ENCODE measurements at places on chromosomes 6 and 20. TPM values are rescaled to one million over a fixed set of nuclear protein-coding genes. Genes with fewer than 3 reads are reported as not detected.

GRCh38 chr6:27178860-27179259, 68.6 kb upstream of the PRSS16 start:
- no peak overlapping the region for H3K4me3 ChIP-seq
- no peaks in the 10 kb centered on the region for H3K36me3 ChIP-seq
- no peaks in the 10 kb centered on the region for H3K4me1 ChIP-seq
- no peak for DNase-seq
- no peaks in the 10 kb centered on the region for H3K27me3 ChIP-seq

DNA sequence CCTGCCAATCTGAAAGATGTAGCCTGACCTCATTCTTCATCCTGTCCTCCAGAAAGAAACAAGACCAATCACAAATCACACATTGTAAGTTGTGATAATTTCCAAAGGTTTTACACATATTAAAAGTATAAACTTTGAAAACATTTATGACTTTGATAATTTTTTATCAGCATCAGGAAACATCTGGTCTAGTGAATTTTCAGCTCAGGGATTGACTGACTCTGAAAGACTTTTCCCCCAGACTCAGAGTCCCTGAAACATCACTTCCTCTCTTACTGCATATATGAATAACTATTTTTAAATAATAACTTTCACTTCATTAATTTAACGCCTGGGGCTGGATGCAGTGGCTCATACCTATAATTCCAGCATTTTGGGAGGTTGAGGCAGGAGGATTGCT, 48.5 kb upstream of the SSTR4 start:
- no peaks in the 10 kb centered on the region for H3K4me1 ChIP-seq
- no peak overlapping the region for H3K27ac ChIP-seq

DNA sequence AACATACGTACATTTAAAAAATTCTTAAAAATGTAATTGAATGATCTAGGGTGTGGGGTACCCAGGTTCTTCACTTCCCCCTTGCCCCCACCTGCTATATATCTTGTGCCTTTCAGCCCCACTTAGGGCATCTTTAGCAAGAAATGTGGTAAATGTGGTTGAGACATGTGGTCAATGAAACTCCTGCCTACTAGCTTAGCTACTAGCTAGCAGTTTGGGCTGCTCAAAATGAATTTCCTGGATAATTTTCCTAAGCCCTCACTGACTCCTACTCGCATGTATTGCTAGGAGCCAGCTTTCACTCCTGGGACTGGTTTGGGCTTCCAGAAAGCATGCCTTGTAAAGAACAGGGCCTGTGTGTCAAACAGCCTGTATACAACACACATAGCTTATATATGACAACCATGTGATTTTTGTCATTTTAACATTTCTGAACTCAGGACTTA, 257.3 kb downstream of the ATXN1 start:
- H3K27ac ChIP-seq, result peak overlapping the region; percentile 70
- peaks cover 50% of the 10 kb centered on the region for H3K4me1 ChIP-seq
- DNase-seq, result peak; percentile 92
- H3K36me3 ChIP-seq, result no peaks in the 10 kb centered on the region
- no peaks in the 10 kb centered on the region for H3K27me3 ChIP-seq

DNA sequence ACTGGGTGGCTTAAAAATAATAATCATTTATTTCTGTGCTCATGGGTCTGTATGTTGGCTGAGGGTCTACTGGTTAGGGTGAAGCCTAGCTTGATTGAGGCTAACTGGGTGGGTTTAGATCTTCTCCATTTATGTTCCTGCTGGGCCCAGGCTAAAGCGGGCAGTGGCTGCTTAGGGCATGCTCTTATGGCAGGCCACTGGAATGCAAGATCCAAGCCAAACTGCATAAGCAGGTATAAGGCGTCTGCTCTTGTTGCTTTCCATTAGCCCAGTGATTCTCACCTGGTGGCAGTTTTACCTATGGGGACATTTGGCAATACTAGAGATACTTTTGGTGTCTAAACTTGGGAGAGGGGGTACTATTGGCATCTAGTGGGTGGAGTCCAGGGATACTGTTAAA, 44.5 kb downstream of the QKI start:
- peak overlapping the region; percentile 81 for H3K27ac ChIP-seq
- H3K27me3 ChIP-seq, result no peaks in the 10 kb centered on the region
- H3K36me3 ChIP-seq, result peaks cover 1% of the 10 kb centered on the region
- H3K4me1 ChIP-seq, result peaks cover 25% of the 10 kb centered on the region

GRCh38 chr6:41683273-41683522, 44.9 kb downstream of the MDFI start:
- DNase-seq, result no peak
- peaks cover 9% of the 10 kb centered on the region for H3K36me3 ChIP-seq
- H3K27ac ChIP-seq, result no peak overlapping the region
- no peaks in the 10 kb centered on the region for H3K27me3 ChIP-seq
- no peak overlapping the region for H3K4me3 ChIP-seq
- no peaks in the 10 kb centered on the region for H3K4me1 ChIP-seq

The PRRT1 gene
- 0.15 TPM for total RNA-seq

GRCh38 chr20:10398834-10399369, 35.1 kb downstream of the MKKS start:
- no peak for DNase-seq
- H3K27ac ChIP-seq, result no peak overlapping the region
- peaks cover 9% of the 10 kb centered on the region for H3K4me1 ChIP-seq
- H3K4me3 ChIP-seq, result no peak overlapping the region

GRCh38 chr6:57434944-57435343, 117.5 kb downstream of the PRIM2 start:
- H3K4me1 ChIP-seq, result peaks cover 6% of the 10 kb centered on the region
- no peaks in the 10 kb centered on the region for H3K27me3 ChIP-seq
- H3K36me3 ChIP-seq, result no peaks in the 10 kb centered on the region
- DNase-seq, result no peak
- H3K4me3 ChIP-seq, result no peak overlapping the region
- no peak overlapping the region for H3K27ac ChIP-seq

DNA sequence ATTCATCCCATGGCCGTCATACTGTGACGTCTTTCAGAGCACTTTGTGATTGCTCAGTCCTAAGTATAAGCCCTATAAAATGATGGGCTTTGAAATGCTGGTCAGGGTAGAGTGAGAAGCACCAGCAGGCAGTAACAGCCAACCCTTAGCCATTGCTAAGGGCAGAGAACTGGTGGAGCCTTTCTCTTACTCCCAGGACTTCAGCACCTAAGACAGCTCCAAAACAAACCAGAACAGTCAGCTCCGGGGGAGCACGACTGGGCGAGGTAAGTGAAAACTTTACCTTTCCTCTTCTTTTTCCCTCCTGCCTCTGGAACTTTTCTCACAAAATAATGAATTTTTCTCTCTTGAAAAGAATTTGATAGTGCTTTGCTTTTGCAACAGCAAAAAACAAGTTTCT, at the start of gene VIP:
TSS of gene VIP (plus strand) at position 104 of the 400 bp plus-strand sequence. CDS start 1,381 bp downstream, outside the sequence.
- H3K27ac ChIP-seq, result no peak within 1 kb of the TSS
- H3K27me3 ChIP-seq, result no peaks in the 10 kb centered on the region

The SCGN gene
- total RNA-seq, result not detected

DNA sequence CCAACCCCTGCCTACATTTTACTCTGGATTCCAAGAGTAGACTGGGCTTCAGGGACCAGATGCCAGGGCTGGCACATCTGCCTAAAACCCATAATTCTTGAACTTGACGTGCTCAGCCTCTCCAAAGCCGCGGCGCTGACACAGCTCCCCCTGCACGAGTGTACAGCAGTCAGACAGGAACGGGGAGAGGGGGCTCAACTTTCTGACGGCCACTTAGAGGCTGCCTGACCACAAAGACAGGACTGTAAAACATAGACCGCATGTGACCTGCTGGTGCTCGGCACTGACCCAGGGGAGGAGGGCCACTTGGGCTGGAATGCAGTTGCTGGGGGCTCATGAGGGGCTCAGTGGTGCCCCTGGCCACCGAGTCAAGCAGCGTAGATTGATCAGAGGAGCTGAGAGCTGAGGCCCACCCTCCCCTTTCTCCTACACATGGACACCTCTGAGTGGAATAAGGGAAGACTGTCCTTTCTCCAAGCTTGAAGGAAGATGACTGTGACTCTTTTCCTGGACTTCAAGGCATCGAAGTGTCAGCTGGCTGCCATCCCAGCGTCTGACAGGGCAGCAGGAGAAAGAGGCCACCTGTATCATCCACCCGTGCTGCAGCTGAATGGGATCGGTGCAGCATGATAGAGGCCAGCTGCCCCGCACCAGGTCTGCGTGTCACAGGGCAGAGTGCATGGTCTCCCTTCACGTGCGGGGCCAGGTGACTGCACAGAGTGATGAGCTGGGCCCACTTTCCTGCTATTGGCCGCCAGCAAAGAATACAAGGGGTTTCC, 171.3 kb upstream of the AGPAT4 start:
- H3K27me3 ChIP-seq, result 0 out of 2 replicates have a peak, but pooled peaks cover 3% of the 10 kb centered on the region
- DNase-seq, result no peak
- H3K4me3 ChIP-seq, result no peak overlapping the region
- no peak overlapping the region for H3K27ac ChIP-seq
- H3K4me1 ChIP-seq, result no peaks in the 10 kb centered on the region

The MBOAT1 gene
- total RNA-seq, result 19.3 TPM

DNA sequence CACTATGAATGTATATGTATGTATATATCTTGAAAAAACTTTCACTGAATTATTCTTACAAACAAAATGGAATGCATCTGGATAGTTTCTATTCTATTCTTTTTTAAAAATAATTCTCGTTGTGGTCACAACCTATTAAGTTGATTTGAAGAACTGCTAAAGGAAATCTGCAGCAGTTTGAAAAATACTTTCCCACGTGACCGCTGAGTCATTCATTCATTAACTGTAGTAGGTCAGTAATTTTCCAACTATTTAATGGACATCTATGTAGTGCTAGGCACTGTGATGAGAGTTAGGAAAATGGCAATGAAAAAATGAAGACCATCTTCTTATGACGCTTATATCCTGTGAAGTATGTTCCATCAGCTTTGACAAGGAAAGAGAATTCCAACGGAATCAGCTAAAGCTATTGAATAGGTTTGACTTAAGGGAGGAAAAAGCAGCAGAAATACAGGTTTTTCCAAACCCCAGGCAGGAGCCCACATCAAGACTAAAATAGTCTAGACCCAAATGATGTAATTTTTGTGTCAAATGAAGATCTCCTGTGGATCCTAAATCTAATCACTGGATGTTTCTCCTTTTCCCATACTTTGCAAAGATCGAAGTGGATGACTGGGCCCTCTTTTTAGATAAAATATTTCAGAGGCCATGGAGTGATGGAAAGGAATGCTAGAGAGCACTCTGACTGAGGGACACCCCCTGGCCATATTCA, 4.1 kb upstream of the EFHC1 start:
- peaks cover 18% of the 10 kb centered on the region for H3K4me1 ChIP-seq
- no peak for DNase-seq
- no peaks in the 10 kb centered on the region for H3K36me3 ChIP-seq
- no peak overlapping the region for H3K4me3 ChIP-seq

DNA sequence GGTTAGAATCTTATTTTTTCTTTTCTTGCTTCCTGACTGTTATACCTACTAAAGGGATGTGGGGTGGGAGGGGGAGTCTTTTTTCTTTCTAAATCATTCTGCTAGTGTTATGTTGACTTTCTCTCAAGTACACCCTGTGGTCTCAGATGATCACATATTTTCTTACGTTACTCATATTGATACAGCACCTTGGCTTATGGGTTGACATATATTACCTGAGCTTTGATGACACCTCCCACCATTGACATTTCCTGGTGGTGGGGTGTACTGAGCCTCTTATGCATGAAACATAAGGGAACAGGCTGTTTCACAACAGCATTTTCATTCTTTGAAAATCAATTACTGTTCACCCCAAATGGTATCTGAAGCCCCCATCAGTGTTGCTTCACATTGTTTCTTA, 169.8 kb downstream of the MMS22L start:
- H3K27ac ChIP-seq, result no peak overlapping the region
- no peaks in the 10 kb centered on the region for H3K4me1 ChIP-seq
- no peak for DNase-seq
- no peaks in the 10 kb centered on the region for H3K36me3 ChIP-seq
- no peak overlapping the region for H3K4me3 ChIP-seq

- H3K4me1 ChIP-seq, result peaks cover 29% of the 10 kb centered on the region
- H3K27me3 ChIP-seq, result peaks cover 1% of the 10 kb centered on the region
- DNase-seq, result no peak
Observed at GRCh38 chr20:63846128-63846771, 15.0 kb upstream of the ABHD16B start.

The RNF217 gene
- 0.05 TPM for total RNA-seq

The FNDC1 gene
- total RNA-seq, result not detected

The GSTA2 gene
- not detected for total RNA-seq

GRCh38 chr6:136411025-136411325, 121.3 kb upstream of the BCLAF1 start:
- no peak for DNase-seq
- H3K27ac ChIP-seq, result no peak overlapping the region
- peaks cover 3% of the 10 kb centered on the region for H3K4me1 ChIP-seq
- no peaks in the 10 kb centered on the region for H3K27me3 ChIP-seq
- H3K36me3 ChIP-seq, result no peaks in the 10 kb centered on the region

The CLPSL2 gene
- 1.3 TPM for total RNA-seq

- no peaks in the 10 kb centered on the region for H3K4me1 ChIP-seq
- no peaks in the 10 kb centered on the region for H3K27me3 ChIP-seq
- peaks cover 6% of the 10 kb centered on the region for H3K36me3 ChIP-seq
- no peak overlapping the region for H3K27ac ChIP-seq
Observed at GRCh38 chr6:36455486-36456027, 12.8 kb downstream of the KCTD20 start.

The FKBP5 gene
- total RNA-seq, result 81.2 TPM

The NDUFAF5 gene
- total RNA-seq, result 27.2 TPM

GRCh38 chr6:88366672-88367071, 200.5 kb upstream of the CNR1 start:
- no peaks in the 10 kb centered on the region for H3K4me1 ChIP-seq
- no peak for DNase-seq
- H3K36me3 ChIP-seq, result no peaks in the 10 kb centered on the region

All from GM12878 (cell line).